ENCODE measurements at places on chromosomes 1 and 21.
A peak's percentile ranks its signal among the peaks of the same experiment; 100 is the strongest.

GRCh38 chr1:181062836-181063428 lies 25.6 kb upstream of the IER5 start:
- DNase-seq: peak; percentile 51

DNA sequence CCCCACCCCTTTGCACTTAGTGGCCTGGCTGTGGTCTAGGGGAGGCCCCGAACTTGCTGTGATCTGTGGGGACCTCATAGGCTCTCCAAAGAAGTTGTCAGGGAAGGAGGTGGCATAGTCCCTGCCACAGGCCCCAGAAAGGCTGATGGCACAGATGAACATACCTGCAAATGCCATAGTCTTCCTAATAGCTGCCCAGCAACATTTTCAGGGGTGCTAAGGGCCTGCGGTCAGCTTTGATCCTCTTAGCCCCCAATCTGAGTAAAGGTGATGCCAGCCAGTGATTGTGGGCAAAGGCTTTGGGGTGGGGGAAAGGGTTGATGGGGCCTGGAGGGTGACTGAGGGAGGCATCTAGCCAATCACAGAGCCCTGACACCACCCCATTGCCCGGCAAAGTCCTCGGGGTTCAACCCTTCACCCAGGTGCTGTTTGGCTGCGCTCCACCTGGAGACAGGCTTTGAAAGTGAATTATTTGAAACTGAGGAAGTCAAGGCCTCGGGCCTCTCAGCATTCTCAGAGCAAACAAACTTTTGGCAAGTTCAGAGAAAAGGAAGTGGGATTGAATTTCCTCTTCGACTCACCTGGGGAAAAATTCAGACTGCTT lies 35.8 kb downstream of the PAX7 start:
- DNase-seq: no peak

DNA sequence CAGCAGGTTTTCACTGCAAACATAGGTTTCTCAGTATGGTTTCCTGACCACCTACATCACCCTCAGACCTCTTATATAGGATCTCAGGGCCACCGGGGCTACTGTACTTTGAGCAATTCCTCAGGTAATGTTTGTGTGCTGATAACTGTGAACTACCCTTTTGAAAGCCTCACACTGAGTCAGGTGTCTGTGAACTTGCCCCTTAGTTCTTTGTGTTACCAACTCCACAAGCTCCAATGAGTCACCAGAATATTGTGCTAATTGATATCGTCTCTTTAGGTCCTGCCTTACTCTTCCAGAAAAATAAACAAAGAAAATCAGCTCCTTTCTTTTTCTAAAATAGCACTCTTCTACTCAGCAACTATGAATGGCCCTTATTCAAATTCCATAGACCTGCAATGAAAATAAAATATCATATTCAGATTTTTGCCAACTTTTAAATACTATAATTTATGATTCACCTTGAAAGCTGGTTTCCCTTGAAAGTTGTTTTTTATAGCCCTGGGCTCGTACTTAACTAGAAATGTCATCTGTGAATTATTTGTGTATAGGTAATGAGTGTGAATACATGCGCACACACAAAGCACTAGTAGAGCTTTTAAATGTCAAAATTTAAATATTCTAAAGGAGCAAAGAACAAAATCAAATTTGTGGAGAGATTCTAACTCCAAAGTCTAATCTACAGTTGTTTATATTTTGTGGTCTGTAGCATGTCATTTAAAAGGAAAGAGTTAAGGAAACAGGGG lies 88.1 kb upstream of the WARS2 start:
- no peak for DNase-seq

- no peak for DNase-seq
Measured at GRCh38 chr1:107590087-107590486, 374.9 kb downstream of the VAV3 start.

DNA sequence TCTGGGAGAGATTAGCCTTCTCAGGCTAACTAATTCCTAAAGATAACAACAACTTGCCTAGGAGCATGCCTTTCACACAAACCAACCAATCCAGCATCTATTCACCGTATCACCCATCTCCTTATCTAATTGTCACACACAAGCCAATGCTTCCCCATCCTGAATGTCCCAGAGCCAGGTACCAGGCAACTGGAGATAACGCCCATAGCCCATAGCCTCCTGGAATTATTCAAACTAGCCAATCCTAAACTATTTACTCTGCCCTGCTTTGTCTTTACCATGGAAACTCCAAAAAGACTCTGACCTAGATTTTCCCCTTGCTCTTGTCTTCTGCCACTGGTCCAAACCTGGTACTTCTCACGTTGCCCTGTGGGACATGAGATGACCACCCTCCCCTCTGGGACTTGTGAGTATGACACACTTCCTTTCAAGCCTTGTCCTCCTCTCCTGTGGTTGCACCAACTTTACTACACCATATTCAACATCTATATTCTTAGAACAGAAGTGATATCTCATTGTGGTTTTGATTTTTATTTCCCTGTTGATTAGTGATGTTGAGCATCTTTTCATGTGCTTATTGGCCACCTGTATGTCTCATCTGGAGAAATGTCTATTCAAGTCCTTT lies 8.8 kb upstream of the ATG4C start:
- DNase-seq: no peak

DNA sequence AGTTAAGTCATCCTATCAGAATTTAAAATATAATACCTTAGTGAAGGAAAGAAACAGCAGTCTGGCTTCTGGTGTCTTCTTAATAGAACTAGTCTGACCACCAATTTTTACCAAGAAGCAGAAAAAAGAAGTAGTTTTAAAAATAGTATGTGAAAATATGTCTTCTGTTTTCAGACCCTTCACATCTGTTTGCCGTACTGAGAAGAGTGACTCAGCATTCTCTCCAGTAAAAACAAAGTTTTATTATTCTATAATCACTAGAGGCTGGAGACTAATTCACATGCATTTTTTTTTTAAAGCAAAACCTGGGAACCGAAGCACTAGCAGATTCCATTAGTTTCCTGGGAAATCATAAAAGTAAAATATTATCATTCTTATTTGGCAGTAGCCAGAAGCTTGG lies 163.8 kb downstream of the COL24A1 start:
- DNase-seq: peak; percentile 63

GRCh38 chr21:31366825-31367224 lies 22.8 kb upstream of the TIAM1 start:
- DNase-seq: no peak

DNA sequence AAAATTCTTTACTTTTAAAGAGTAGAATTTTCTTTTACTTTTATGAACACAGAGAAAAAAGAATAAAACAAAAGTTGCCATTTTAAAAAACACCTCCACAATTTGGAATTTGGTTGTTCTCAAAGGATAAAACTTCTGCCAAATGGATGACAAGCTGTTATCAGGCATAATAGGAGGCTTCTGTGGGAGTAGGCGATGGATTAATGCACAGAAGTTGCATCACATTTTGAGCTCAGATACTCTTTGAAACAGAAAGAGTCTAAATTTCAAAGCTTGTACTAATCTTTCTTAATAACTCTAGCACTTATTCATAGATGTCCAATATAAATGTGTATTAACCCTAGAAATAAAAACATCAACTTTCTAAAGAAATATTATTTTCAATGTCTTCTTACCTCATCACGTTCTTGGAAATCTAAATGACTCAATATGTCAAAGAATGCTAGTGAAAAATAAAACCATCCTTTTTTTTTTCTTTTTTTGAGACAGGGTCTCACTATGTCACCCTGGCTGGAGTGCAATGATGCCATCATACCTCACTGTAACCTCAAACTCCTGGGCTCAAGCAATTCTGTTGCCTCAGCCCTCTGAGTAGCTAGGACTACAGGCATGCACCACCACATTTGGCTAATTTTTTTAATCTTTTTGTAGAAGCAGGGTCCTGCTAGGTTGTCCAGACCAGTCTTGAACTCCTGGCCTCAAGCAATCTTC lies 112.8 kb upstream of the USP25 start:
- no peak for DNase-seq

GRCh38 chr1:185674201-185674600 lies 60.0 kb upstream of the HMCN1 start:
- no peak for DNase-seq

DNA sequence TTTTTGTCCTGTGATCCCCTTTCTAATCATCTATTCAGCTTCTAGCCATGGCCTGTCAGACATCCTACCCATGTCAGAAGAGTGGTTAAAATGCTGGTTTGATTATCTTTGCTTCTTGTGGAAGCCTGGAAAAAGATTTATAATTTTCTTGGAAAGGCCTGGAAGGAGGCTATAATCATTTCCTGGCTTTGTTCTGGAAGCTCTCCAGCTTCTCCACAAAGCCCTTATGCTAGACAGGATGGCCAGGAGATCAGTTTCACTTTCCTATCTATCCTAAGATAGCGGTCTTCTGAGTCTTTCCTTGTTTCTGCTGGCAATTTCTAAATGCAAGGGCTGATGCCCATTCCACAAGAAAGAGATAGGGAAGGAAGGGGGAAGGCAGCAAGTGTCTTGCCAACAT lies 90.9 kb upstream of the SLC44A3 start:
- peak; percentile 79 for DNase-seq

GRCh38 chr1:161267321-161267720 lies 8.8 kb downstream of the PCP4L1 start:
- DNase-seq: no peak

DNA sequence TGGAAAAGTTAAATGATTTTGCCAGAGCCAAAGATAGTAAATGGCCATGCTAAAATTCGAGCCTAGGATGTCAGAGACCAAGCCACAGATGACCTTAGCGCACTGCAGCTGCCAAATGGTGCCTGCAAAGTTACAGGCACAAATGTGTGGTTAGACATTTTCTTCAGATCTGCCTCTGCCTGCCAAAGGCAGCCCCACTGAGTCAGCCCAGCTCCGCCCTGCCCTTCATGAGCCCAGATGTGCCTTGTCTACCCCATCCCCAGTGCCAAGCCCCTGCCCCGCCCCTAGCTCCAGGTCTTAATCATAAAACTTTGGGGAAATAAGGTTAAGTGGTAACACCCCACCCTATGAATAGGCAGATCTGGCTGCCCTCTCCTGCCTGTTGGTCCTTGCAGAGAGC lies 105.9 kb downstream of the DTL start:
- DNase-seq: no peak

DNA sequence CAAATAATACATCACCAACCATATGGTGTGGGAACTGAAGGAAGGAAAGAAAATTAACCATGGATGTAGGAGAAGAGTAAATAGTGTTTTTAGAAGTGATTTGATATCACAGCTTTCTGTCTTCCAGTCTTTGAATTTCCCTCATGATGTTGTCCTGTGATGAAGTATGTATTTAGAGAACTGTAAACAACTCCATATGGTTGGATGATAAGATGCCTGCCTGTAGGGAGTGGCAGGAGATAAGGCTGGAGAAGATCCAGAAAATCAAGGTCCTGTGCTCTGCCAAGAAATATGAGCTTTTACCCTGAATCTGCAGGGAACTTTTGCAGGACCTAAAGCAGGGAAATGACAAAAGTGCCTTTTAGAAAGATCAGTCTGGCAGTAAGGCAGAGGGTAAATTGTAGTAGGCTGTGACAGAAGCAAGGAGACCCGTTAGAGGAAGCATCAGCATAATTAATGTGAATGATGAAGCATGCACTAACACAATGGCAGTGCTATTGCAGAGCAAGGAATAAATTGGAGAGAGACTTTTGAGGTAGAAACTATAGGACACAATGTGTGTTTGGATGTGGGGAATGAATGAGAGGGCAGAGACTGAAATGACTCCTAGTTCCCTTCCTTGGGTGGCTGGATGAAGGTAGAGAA lies 21.9 kb downstream of the CEPT1 start:
- DNase-seq: no peak

- DNase-seq: peak; percentile 11
Measured at GRCh38 chr1:83857103-83857502, 141.8 kb downstream of the TTLL7 start.

DNA sequence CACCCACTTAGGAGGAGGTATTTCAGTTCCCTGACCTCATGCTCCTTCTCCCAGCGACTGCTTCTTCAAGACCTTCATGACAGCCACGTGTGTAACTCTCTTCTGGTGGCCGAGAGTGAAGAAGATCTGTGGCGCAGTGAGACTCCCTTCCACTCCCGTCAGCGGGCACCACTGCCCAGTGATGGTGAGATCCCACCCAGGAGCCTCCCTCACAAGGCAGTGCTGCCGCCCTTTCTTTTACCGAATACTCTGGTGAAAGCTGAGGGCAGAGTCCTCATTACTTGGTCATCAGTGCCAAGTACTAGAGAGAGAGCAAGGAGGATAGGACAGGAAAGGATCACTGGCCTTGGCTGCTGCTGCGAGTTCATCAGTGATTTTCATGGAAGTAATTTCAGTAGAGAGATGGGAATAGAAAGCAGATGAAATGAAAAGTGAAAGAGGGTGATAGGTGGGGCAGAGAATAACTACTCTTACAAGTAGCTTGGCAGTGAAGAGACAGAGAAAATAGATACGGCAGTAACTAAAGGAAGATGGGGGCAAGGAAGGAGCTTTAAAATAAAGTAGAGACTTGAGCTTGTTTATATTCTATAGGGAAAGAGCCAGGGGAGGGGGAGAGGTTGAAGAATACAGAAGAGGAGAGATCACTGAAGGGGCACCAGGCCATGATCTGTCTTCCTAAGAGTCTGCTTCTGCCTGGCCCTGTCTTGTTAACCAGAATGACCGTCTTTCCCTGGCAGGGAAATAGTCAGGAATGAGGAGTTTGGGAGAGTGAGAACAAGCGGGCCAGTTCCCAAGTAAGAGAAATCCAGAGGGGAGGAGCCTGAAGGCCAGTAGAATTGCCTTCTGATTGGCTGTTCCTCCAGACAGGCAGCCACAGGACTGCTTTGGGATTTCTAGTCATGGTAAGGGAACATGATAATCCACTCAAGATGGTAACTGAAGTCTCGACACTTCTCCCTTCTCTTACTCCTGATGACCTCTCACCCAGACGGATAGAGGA lies 18.3 kb downstream of the HYI start:
- DNase-seq: peak; percentile 50

DNA sequence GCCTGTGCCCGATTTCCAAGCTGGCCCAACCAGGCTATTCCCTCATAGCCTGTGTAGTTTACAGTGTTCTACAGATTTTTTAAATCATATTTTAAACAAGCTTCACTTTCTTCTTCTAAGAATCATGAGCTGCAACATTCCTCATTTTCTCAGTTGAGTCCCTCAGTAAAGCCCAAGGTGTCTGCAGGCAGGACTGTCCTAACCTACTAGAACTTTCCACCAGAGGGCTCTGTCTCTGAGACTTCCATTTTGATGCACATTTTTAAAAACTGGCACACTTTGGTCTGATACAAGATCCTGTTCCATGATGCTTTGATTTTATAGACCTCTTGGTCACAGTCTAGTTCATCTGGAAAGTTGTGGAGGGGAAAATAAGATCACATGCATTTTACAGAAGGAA lies 21.6 kb upstream of the SLAMF6 start:
- no peak for DNase-seq

GRCh38 chr1:37174341-37174740 lies 140.0 kb upstream of the GRIK3 start:
- no peak for DNase-seq

DNA sequence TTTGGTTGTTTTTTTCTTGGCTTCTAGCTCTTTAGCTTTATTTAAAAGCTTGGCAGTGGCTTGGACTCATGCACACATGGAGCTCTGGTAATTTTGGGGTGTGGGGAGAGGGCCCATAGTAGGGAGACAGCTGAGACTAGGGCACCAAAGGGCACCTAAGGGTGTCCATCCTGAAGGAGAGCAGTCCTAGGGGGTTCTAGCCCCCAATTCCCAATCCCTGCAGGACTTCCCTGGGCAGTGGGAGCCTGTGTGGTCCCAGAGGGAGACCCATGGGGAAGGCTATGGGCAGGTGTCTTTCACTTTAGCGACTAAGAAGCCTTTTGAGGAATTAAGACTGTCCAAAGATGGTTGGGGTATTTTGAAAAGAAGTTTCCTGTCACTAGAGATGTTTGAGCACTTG lies 6.9 kb downstream of the CYP4B1 start:
- DNase-seq: no peak

Data from GM04504 (cell line).